ENCODE measurements at places on chromosomes 11 and 22. TPM values are rescaled to one million over a fixed set of nuclear protein-coding genes. Genes with fewer than 3 reads are reported as not detected.

DNA sequence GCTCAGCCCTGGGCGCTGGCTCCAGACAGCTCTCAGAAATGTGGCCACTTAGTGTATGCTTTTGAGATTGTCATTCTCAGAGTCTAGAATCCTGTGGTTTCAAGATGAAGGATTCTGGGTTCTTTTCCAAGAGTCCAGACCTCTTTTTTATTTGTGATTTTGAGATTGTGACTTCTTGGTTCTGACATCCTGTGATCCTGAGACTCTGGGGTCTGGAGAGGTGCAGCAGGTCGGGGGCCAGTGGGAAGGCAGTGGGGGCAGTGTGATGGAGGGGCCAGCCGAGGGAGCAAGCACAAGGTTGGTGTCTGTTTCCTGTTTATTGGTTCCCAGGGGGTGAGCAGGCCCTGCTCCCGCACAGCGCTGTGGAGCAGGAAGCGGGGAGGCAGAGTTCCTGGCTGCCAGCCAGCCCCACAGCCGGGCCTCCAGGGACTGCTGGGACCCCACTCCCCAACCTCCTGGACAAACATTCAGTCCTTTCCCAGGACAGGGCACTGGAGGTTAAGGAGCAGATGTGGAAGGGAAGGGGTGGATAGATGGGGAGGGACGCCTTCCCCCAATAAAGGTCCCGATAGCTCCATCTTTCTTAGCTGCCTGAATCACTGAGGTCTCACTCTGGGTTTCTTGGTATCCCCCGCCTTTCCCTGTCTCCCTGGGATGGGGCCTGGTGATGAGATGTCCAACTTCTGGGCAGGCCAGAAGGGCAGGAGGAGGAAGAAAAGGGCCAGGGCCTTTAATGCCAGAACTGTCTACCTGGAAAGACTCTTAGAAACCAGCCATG is 13.7 kb downstream of the ARHGEF17 start:
- DNase-seq = no peak

DNA sequence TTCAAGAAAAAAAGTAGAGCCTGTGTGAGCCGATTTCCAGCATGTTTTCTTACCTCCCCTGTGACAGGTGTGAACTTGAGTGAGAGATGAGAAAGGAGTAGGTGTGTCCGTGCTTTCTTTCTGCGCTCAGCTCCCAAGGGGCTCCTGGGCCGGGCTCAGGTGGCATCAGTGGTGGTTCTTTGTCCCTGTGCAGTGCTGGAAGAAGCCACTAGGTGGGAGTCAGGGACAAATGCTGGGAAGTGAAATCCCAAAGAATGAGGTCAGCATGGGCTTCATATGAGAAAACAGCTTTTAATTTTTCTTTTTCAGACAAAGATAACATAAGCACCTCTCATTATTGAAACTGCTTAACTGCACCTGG is 57.8 kb downstream of the PPFIBP2 start:
- no peak for DNase-seq

ZNF70 gene
- total RNA-seq = 2.2 TPM

RAB3IL1 gene
- 0.12 TPM for total RNA-seq

TMEM109 gene
- 95.4 TPM for total RNA-seq

DNA sequence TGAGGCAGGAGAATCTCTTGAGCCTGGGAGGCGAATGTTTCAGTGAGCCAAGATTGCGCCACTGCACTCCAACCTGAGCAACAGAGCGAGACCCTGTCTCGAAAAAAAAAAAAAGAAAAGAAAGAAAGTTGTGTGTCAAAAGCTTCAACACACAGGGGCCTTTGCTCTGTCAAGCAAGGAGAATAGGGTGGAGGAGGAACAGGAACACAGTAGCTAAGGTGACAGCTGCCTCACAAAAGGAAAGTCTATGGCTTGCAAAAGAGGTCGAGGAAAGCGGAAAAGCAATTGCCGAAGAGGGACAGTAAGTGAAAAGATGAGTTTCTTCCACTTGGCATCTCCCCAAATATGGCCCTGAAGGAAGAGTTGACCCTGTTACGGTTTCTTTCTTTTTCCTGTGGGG is 26.5 kb upstream of the TMA7B start:
- DNase-seq = no peak

- DNase-seq = no peak
Observed at GRCh38 chr11:109329716-109330115, 92.3 kb upstream of the C11orf87 start.

- no peak for DNase-seq
Observed at GRCh38 chr11:43947003-43947500, 4.6 kb downstream of the C11orf96 start.

GRCh38 chr11:133918608-133919260 is 38.0 kb downstream of the IGSF9B start:
- no peak for DNase-seq

- DNase-seq = no peak
Observed at GRCh38 chr11:83070731-83071566, 748 bp downstream of the RAB30 start.

DNA sequence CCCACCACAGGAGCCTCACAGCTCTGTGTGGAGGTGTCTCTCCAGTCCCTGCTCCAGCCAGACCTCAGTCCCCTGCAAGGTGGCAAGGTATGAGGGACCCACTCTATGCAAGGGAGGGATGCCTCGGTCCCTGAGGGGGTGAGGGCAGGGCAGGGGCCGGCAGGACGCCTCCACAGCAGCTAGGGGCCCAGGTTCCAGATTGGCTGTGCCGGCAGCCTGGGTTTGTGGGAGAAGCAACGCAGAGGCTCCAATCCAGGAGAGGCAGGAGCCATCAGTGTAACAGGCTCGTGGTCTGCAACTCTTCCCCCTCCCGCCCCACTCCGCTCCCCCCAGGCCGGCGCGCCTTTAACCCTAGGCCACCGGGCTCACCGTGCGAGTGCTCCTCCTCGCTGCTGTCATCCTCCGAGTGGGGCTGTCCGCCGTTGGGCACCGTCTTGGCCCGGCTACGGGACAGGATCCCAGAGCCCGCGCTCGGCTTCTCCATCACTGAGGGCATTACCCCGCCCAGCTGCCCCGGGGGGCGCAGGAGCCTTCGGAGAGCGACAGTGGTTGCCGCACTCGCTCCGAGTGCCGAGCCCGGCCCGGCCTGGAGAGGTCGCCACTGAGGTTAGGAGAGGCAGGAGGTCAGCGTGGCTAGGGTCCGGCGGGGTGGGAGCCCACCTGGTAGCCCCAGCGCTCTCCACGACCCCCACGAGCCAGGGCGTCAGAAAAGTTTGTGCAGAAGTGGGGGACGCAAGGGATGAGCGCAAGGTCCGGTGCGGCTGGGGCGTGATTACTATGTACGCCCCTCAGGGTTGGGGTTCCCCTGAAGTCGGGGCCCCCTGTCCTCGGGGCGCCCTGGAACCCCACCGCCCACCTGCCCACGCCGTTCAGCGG is 765 bp downstream of the RCOR2 start:
- no peak for DNase-seq

DNA sequence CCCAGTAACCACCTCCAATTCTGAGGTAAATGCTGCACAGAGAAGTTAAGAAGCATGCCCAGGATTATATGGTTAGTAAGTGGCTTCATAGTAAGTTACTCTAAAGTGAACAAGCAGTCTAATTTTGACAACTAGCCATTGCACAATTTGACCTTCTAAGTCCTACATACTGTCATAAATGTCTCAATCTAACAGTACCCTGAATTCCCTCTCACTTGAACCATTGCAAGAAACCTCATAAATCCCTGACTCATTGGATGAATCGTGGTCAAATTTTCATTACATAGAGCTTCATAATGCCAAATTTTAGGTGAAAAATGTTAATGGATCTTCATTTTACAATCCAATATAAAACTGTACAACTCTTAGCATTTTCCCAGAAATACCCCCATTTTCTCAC is 217.3 kb upstream of the GRIA4 start:
- no peak for DNase-seq

ESAM gene
- total RNA-seq = 9.9 TPM

DNA sequence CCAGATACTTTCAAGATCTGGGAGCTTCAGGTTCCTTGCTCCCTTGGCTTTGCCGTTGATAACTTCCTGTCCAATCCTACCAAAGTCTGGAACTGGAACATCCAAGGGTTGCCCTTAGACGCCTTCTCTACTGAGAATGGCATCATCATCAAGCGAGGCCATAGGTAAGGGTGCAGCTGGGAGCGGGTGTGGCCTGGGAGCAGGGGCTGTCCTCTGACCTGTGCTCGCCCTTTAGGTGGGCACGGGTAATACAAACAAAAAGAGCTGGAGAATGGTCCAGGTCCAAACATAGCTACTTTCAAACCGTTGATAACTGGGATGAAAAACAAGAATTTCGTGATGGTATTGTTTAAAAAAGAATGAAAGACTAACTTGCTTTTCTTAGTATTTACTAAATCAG is 25.0 kb downstream of the CASP12 start:
- DNase-seq = no peak

DNA sequence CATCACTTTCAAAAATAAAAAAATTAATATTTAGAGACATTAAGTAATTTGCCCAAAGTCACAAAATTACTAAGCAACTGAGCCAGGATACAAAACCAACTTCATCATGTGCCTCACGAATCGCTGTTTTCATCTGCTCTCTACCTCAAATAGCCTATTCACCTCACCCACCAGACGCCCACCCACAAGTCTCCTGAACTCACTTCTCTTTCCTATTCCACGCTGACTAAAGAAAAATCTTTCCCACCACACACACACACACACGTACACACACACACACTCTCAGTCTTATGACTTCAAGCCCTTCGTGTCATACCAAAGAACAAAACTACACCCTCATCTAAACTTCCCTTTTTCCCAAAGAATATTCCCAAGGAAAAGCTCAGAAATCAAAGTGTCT is 2.2 kb downstream of the OR8B12 start:
- no peak for DNase-seq

GRCh38 chr22:19932367-19933206 is 9.0 kb upstream of the COMT start:
- no peak for DNase-seq

GRCh38 chr11:87423161-87423560 is 385.4 kb downstream of the TMEM135 start:
- no peak for DNase-seq

- DNase-seq = no peak
Observed at GRCh38 chr11:78354408-78355308, 63.0 kb downstream of the GAB2 start.

DNA sequence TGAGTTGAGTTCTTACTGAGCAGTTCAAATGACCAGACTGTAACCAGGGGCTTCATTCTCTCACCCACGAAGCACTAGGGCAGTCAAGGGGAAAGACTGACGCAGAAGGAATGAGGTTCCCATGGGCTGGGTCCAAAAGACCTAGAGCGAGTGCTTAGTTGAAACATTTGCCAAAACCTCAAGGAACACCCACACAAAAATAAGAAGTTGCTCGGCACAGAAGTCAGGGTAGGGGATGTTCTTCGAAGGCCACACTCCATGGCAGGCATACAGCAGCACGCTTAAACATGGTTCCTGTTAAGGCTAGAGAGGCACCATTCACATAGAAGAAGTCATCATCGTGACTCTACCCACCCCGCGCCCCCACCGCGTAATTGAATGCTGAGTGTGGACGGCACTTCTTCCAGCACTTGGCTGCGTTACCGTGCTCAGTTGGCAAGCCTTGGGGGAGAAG is 52.9 kb downstream of the TIMP3 start:
- DNase-seq = no peak

GRCh38 chr11:65491614-65492386 is 7.0 kb upstream of the MALAT1 start:
- DNase-seq = peak; percentile 79

- peak; percentile 71 for DNase-seq
Observed at GRCh38 chr11:28759311-28759710, 651.1 kb downstream of the METTL15 start.

DDTL gene
- total RNA-seq = 2.1 TPM

CAPN5 gene
- total RNA-seq = 4.7 TPM

DNA sequence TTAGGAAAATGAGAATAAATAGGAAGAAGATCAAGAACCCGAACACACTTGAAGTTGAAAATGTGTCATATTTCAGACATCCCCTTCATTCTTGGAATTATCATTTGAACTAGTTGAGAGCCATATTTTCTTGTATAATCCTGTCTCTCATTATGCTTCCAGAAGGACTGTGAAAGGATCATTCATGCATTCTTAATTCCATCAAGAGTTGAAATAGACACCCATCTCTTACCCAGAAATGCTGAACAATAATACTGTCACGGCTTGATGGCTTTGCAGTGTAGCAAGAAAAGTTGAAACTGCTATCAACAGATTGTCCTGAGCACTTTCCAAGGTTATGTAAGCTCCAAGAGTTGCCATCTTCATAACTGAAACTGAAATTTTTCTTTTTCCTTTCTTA is 79.7 kb downstream of the ARHGAP42 start:
- DNase-seq = no peak

DNA sequence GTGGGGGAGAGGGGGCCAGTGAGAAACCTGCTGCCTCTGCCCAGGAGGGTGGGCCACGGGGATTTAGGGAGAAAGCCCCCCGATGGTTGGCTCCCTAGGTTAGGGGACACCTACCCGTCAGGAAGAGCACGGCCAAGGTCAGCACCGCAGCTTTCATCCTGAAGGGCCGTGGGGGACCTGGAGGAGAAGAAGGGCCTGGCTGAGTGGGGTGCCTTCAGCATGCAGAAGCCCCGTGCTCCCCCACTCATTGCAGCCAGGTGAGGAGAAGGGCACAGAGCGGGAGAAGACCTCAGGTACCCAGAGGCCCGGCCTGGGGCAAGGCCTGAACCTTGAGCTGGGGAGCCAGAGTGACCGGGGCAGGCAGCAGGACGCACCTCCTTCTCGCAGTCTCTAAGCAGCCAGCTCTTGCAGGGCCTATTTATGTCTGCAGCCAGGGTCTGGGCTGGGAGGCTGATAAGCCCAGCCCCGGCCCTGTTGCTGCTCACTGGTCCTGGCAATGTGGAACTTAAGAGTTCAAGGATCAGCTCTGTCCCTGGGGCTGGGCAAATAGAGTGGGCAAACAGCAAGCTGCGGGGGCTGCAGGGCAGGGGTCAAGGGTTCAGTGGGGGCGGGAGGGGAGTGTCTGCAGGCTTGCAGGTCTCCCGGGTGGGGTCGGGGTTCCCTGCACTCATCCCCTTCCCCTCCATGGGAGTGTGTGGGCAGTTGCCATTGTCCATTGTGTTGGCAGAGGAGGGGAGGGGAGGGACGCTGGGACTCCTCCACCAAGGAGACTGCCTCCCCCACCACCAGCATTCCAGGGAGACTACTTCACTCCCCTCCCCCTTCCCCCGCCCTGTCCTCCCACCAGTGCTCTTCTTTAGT is at the start of gene APOA1:
TSS of gene APOA1 (minus strand) at position 392 of the 861 bp plus-strand sequence. CDS start at position 157, 235 bp downstream.
- no peak for DNase-seq

DNA sequence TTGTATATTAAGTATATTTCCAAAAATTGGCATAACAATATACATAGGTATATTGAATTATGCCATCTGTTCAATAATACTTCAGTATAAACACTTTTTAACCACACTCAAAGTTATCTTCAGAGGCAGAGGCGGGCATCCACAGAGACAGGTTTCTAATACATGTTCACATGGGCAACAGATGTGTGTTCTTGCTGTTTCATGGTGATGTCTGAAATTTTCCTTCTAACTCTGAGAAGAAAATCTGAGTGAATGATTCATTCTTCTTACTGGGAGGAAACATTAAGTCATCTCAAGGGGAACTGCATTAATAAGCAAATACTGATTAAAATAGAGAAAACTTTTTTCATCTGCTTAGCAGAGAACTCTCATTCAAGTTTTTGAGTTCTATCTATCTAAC is 1074.5 kb downstream of the LRRC4C start:
- DNase-seq = no peak

GRCh38 chr11:78030429-78031325 is 7.6 kb upstream of the KCTD14 start:
- DNase-seq = no peak

GRCh38 chr11:12239804-12240371 is 129.5 kb downstream of the MICAL2 start:
- no peak for DNase-seq

OR52A5 gene
- total RNA-seq = not detected

- peak; percentile 70 for DNase-seq
Observed at GRCh38 chr11:94068764-94069163, 47.6 kb downstream of the HEPHL1 start.

CD6 gene
- 0.23 TPM for total RNA-seq
